CD4-positive, alpha-beta T cell treated with Interferon alpha-2 for 1 hour (primary cell): ENCODE measurements at places on chromosomes 13 and 19.

- DNase-seq, result no peak
Measured at GRCh38 chr19:46728208-46728607, 11.3 kb upstream of the PRKD2 start.

DNA sequence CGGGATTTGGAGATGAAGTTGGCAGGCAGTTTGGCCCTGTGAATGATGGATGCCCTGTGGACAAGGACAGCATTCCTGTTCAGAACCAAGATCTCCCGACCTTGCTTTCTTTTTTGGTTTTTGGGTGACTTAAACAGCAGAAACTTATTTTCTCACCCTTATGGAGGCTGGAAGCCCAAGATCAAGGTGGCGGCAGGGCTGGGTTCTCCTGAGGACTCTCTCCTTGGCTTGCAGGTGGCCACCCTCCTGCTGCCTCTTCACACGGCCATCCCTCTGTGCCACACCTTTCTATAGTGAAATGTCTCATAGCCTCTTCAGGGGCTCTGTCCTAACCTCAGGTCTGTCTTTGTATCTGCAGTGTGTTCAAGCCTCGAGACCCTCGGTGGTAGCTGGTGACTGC, 14.0 kb downstream of the ZNF333 start:
- no peak for DNase-seq

GRCh38 chr19:10544242-10544752, 593 bp downstream of the ATG4D start:
- DNase-seq, result peak; percentile 35

GRCh38 chr13:74891610-74892009, 590.4 kb downstream of the TBC1D4 start:
- no peak for DNase-seq

GRCh38 chr19:41617941-41618730, 8.7 kb downstream of the CEACAM4 start:
- DNase-seq, result no peak

DNA sequence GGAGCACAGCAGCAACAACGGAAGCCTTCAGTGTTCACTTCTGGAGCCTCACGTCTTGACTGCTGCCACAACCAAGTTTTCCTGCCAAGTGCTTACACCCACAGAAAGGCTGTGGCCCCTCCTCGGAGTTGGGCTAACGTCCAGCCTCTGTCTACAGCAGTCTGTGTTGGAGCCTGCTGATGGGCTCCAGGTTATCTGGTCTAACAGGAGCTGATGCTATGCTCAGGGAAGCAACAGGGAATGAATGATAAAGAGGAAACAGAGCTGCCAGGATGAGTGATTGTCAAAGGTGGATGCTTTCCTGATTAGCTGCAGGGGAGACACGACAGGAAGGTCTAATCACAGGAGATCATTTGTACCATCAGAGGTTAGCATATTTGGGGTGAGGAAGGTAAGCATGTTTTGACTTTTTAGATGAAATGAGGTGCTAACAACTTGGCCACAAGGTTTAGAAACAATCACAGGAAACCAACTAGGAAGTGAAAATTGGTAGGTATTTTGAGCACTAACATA, 53.8 kb upstream of the RCBTB2 start:
- DNase-seq, result no peak

DNA sequence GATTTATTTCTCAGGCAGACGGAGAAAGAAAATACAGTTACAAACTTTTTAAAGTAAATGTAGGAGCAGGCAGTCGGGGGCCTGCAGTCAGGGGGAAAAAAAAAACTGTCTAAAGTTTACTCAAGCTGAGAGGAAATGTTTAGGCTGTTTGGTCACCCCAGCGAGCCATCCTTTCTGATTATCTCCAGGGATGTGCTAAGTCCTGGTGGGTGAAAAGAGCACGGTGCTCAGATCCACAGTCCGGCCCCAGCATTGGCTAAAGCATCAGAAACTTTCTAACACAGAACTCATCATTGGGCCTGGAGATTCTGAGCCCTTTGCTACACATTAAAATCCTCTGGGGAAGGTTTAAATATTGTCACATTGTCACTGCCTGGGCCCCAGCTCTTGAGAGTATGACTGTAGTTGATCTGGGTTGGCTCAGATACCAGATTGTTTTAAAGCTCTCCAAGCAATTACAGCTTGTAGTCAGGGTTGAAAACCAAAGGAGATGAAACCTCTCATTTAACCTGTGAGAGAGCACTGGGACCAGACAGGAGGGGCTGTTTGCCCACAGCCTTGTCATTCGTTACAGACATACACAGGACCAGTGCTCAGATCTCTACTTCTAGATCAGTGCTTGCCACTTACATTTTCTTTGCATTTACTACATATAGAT, 131.1 kb upstream of the HTR2A start:
- DNase-seq, result no peak
